Osteoblast (primary cell): ENCODE measurements at places on chromosomes 2 and 18.

DNA sequence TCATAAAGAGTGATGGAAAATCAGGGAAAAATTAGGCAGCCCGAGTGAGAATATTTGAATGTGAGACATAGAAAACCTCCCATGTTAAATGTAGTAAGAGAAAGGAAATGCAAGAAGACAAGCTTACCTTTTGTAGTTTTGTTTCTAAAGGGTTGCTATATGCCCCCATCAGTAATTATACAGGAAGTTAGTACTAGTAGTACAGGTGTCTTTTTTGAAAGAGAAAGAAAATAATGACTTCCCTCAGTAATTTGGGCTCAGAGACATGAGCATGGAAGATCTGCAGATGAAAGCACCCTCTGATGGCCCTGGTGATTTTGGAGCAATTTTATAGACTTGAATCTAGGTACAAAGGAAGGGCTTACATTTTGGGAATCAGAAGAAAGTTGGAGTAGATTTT is 80.8 kb downstream of the RHBDD1 start:
- no peak for DNase-seq

GRCh38 chr18:42814618-42815017 is 300.9 kb downstream of the RIT2 start:
- DNase-seq, result no peak

GRCh38 chr2:240464514-240465241 is 29.2 kb downstream of the GPC1 start:
- DNase-seq, result peak; percentile 76

- DNase-seq, result no peak
These were observed 161.7 kb upstream of the SIX3 start for GRCh38 chr2:44779793-44780192.

- no peak for DNase-seq
These were observed 46.8 kb upstream of the SPOPL start for GRCh38 chr2:138454761-138455160.

- no peak for DNase-seq
These were observed 244.1 kb downstream of the BCL11A start for GRCh38 chr2:60309336-60309735.

DNA sequence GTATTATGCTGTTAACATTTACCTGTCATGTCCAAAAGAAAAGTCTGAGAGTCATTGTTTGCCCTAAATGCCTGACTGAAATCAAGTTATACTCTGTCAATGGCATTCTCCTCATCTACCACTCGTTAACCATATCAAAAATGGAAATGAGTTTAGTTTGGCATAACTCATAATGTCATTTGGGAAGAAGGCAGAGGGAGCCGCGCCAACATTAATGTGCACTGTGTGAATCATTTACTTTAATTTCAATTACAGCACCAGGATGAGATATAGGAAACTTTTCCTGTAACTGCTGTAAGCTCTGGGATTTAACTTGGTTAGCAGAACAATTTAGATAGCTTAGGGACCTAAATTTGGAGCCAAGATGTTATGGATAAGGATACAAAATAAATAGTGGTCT is 871.2 kb upstream of the POU3F3 start:
- no peak for DNase-seq

GRCh38 chr18:55530166-55530565 is 57.8 kb downstream of the TCF4 start:
- no peak for DNase-seq

- peak; percentile 43 for DNase-seq
These were observed 49.7 kb downstream of the PXDN start for GRCh38 chr2:1694371-1695271.

GRCh38 chr2:214184461-214184860 is 226.4 kb upstream of the VWC2L start:
- DNase-seq, result no peak

DNA sequence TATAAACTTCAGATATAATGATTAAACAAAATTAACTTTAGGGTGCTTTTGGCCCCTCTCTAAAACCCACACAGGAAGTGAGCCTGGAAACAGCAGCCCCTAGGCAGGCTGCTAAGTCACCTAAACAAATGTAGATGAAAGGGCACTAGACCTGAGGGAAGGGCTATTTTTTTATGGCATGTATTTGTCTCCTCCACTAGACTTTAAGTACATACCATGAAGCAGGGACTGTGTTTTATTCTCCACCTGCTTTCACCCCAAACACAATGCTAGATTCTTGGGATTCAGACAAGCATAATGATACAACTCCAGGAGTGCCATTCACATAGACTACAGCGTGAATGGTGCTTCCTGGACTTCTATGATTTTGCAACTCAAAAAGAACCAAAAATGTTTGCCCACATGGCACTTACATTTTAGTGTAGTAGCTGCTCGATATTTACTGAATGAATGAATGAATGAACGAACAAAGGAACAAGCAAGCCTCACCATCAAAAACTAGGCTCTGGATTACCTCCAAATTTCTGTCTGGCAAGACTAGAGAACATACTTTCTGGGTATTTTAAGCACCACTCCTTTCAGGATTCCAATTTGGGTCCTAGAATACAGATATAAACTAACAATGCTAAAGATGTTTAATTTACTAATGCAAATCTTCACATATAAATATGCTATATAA is 10.1 kb downstream of the ATAD2B start:
- DNase-seq, result no peak
